KBM-7 (cell line): ENCODE measurements at places on chromosomes 11 and 22.
A peak's percentile ranks its signal among the peaks of the same experiment; 100 is the strongest.

- DNase-seq = no peak
These were observed 50.9 kb upstream of the HEPHL1 start for GRCh38 chr11:93969925-93970922.

DNA sequence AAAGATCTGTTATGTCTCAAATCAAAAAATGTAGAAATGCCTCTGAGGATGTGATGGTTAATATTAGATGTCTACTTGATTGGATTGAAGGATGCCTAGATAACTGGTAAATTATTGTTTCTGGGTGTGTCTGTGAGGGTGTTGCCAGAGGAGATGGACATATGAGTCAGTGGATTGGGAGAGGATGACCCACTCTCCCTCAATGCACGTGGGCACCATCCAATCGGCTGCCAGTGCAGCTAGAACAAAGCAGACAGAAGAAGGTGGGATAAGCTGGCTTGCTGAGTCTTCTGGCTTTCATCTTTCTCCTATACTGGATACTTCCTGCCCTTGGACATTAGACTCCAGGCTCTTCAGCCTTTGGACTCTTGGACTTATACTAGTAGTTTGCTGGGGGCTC is 430.3 kb downstream of the SOX6 start:
- no peak for DNase-seq

GRCh38 chr11:2277933-2278523 is 7.6 kb upstream of the ASCL2 start:
- DNase-seq = no peak

GRCh38 chr11:133821776-133822175 is 23.5 kb downstream of the SPATA19 start:
- DNase-seq = peak; percentile 56

- peak; percentile 63 for DNase-seq
These were observed 54.4 kb upstream of the JAM3 start for GRCh38 chr11:134014511-134014910.

DNA sequence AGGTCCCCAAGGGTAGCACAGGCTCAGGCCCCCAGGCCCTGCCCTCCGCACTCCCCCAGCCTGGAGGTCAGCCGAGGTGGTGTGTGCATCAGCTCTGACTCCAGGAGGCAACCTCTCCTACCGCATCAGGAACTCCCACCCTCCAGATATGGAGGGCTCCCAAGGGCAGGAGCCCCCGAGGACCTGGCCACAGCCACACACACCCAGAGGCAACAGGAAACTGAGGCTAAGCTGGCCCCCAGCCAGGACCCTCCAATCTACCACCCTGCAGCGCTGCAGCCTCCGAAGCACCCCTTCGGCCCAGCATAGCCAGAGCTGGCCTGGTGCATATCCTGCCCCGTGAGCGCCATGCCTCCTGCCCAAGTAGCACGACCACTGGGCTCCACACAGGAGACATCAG is 104.0 kb downstream of the MED15 start:
- no peak for DNase-seq

DNA sequence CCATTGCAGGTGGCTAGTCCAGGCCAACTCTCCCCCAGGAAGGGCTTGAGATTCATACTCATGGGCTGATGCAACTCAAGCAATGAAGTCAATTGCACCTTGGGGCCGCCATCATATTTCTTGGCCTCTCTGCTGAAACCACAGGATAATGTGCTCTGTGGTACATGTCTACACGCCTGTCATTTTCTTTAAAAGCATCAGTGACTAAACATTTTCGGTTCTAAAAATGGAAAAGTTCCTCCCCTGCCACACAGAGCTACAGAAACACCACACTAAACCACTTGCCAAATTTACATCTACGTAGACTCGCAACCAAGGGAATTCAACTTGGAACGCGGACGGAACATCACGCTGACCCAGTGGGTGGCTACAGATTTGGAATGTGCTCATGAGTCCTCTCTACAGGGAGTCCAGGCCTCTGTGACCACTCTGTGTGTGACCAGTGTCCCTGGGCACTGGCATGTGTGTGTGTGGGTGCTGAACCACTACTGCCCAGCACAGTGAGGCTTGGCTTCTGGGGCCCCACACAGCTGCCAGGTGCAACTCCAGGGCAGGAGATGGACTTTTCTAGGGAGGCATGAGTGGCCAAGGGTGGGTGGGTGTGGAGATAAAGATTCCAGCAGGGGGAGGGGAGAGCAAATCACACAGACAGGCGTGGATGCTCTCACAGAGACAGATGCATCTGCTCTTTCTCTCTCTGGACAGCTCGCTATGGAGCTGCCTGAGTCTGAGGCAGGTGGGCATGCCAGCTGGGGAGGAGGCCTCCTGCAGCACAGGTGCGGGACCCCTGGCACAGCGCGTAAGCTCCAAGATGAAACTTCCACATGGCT is 261.9 kb downstream of the CTTN start:
- no peak for DNase-seq

GRCh38 chr11:110355011-110355744 is 58.8 kb upstream of the RDX start:
- no peak for DNase-seq

- no peak for DNase-seq
These were observed 18.5 kb upstream of the OR4A16 start for GRCh38 chr11:55324500-55324899.

DNA sequence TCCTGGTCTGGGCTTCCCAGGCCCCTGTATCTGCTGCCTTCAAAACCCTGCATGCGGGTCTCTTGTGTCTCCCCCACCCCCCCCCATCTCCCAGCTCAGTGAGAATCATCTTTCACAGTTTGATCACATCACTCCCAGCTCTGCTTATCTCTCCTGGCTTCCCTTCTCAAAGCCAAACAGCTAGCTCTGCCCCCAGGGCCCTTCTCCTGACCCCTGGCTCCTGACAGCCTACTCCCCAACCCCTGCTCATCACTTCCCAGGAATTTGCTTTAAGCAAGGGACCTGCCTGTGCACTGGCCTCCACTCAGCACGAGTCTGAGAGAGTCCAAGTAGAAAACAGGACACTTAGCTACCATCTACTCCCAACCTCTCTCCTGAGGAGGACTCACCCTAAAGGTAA is 342.7 kb downstream of the TENM4 start:
- DNase-seq = no peak

GRCh38 chr11:7537265-7537664 is 23.5 kb downstream of the PPFIBP2 start:
- no peak for DNase-seq
